MCF 10A (cell line): ENCODE measurements at places on chromosomes 11 and 22.

DNA sequence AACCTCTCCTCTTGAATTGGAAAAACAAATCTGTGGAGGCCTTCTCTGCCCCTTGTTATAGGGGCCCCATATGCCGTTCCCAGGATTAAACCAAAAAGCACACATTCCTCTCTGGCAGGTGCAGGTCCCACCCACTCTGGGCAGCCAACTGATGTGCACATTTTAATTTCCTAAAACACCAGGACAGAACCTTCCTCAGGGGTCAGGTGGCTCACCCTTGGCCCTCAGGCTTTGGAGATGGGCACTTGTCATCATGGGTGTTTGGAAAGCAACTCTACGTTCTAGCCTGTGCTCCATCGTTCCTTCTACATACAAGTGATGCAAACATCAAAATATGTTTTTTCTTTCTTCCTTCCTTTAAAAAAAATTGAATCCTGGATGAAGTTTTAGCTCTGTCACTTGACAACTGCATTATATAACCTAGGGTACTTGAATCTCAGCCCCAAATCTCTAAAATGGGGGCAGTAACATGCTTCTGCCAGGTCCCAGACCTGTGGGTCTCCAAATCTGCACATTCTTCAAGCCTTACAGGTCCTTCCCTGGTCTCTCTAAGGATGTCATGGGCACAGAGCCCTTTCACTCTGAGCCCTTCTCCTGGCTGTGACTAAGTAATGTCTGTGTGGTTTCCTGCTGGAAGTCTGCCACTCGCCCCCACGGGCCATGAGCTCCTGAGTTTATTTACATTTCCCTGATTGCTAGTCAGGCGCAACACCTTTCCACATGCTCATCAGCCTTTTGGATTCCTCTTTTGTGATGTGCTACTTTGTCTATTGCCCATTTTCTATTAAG lies 43.8 kb downstream of the KCNQ1OT1 start:
- DNase-seq = peak; percentile 59
- no peak overlapping the region for H3K4me3 ChIP-seq
- H3K27me3 ChIP-seq = peaks cover 5% of the 10 kb centered on the region

DNA sequence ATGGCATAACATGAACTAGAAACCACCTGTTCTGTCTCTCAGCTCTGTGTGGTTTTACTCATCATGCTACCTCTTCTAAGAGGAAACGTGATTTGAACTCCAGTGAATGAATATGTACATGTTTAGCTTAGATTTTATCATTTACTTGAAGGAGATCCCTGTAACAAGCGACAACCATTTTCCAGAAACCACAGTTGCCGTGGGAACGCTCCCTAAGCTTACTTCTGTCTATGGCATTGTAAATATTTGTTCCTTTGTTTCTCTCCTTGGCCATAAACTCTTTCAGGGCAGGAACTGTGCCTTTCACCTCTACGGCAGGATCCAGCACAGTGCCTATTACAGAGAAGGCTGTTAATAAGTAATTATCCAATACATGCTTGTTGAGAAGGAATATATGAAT lies 17.1 kb upstream of the TPH1 start:
- H3K4me1 ChIP-seq = no peaks in the 10 kb centered on the region
- H3K27ac ChIP-seq = no peak overlapping the region
- H3K27me3 ChIP-seq = no peaks in the 10 kb centered on the region
- no peak overlapping the region for H3K4me3 ChIP-seq

DNA sequence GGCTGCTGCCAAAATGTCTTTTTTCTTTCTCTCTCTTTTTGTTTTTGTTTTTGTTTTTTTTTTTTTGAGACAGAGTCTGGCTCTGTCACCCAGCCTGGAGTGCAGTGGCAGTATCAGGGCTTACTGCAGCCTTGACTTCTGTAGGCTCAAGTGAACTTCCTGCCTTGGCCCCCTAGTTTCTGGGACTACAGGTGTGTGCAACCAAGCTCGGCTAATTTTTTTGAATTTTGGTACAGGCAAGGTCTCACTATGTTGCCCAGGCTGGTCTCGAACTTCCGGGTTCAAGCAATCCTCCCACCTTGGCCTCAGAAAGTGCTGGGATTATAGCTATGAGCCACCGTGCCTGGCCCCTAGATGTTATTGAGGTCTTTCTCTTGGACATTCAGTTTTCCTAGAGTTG lies 2.2 kb upstream of the DDX10 start:
- DNase-seq = no peak
- H3K27me3 ChIP-seq = no peaks in the 10 kb centered on the region
- H3K4me3 ChIP-seq = no peak overlapping the region
- H3K4me1 ChIP-seq = peaks cover 13% of the 10 kb centered on the region
- peaks cover 5% of the 10 kb centered on the region for H3K36me3 ChIP-seq

GRCh38 chr22:31526270-31526669 lies 29.9 kb downstream of the SFI1 start:
- no peak overlapping the region for H3K27ac ChIP-seq
- peaks cover 17% of the 10 kb centered on the region for H3K4me1 ChIP-seq
- peaks cover 21% of the 10 kb centered on the region for H3K36me3 ChIP-seq
- H3K4me3 ChIP-seq = no peak overlapping the region

- peaks cover 23% of the 10 kb centered on the region for H3K36me3 ChIP-seq
- H3K27me3 ChIP-seq = no peaks in the 10 kb centered on the region
- no peak for DNase-seq
- H3K27ac ChIP-seq = no peak overlapping the region
- no peak overlapping the region for H3K4me3 ChIP-seq
Measured at GRCh38 chr22:45506816-45507360, 4.2 kb downstream of the FBLN1 start.
